ENCODE measurements at places on chromosomes 5 and 9. TPM values are rescaled to one million over a fixed set of nuclear protein-coding genes. Genes with fewer than 3 reads are reported as not detected.

ESM1 gene
- 0.29 TPM for total RNA-seq

TGFBI gene
- 14.7 TPM for total RNA-seq

QRFP gene
- not detected for total RNA-seq

PTGES2 gene
- 87.2 TPM for total RNA-seq

DNA sequence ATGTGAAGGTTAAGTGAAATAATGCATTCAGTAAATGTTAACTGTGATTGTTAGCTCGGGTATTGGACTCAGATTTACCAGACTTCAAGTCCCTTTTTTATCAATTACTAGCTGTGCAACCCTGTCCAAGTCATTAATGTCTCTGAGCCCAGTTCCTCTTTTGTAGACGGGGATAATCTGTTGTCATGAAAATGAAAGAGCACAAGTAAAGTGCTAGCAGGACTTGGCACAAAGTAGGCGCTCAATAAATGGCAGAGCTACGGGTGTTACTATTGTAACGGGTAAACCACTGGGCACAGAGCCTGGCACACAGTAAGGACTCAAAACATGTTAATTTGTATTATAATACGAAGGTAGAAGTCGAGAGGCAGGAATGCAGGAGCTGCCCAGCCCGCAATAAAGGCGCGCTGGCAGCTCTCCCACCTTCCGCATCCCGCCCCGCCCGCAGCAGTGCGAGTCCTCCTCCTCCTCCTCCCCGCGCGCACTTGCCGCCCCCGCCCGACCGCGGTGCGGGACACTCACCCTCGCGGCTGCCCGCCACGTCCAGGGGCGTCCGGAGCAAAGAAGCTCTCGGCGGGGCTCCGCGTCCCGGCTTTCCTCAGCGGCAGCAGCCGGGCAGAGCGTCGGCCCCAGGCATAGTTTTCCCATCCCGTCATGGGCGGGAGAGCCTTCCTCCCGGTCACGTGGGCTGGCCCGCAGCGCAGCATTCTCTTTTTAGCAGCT is at the start of gene C1QTNF2:
C1QTNF2 (minus strand) TSS at position 637 of the 723 bp plus-strand sequence. CDS start 15,615 bp downstream, outside the sequence.
- DNase-seq: peak; percentile 67

- no peak for DNase-seq
Observed at GRCh38 chr5:132827943-132828673, 2.3 kb downstream of the SHROOM1 start.

DNA sequence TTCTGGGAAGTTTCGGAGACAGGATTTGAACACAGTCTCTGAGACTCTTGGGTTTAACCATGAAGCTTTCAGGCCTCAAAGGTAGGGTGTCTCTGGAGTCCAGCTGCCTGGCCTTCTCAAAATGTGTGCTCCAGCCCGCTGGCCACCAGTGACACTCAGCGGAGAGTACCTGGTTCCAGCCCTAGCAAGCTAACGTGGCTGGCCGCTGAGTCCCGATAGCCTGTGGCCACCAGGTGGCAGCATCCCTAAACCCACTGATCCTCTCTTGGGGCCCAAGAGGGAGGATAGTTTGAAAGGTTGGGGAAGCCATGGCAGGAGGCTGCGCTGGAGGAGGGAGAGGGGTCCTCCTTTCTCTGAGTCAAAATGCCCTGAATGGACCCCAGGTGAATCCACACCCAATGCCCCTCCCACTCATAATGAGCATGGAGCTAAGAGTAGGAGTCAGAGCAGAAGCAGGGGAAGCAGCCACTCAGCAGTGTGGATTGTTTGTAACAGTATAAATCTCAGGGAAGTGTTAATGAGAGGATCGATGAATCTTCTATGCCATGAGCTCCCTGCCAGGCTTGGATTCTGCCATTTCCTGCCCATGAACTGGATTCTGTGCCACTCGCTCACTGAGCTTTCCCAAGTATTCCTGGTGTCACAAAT is 5.4 kb upstream of the TIFAB start:
- peak; percentile 22 for DNase-seq

DNA sequence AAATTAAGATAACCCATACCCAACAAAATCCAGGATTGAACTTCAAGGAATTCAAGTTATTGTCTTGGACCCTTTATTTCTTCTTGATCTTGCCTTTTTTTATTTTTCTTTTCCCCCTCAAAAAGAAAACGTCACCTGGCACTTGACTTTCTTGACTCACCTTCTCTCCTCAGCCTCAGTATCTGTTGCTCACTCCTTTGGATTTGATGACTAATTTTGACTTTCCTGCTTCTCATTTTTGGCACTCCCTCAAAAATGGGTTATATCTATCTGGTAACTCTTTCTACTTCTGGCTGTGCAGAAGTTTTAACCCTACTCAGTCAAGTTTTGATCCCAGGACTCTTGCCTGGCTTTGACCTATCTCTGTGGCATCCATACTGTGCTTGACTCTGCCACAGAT is 66.6 kb upstream of the SPATA31D4 start:
- no peak for DNase-seq

DNA sequence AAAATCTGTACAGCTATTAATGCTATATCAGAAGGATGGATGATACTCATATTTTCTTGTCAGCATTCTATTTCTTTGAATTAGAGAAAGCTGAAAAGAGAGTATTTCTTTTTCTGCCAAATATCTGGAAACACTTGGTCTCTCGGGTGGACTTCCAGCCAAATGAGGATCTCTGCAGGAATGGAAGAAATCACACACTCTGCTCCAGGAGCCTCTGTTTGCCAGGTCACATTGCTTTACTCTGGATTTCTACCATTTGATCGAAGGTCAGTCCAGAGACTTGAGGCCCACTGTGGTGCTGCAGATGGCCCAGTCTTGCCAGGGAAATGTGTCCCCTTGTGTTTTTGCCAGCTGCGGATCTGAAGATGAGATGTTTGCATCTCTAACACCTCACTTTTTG is 154.1 kb downstream of the PCSK1 start:
- DNase-seq: no peak

All from dorsolateral prefrontal cortex (tissue), 122 donors.